Cortex of kidney (tissue), 1 donor: ENCODE measurements at places on chromosomes 12 and 14.

DNA sequence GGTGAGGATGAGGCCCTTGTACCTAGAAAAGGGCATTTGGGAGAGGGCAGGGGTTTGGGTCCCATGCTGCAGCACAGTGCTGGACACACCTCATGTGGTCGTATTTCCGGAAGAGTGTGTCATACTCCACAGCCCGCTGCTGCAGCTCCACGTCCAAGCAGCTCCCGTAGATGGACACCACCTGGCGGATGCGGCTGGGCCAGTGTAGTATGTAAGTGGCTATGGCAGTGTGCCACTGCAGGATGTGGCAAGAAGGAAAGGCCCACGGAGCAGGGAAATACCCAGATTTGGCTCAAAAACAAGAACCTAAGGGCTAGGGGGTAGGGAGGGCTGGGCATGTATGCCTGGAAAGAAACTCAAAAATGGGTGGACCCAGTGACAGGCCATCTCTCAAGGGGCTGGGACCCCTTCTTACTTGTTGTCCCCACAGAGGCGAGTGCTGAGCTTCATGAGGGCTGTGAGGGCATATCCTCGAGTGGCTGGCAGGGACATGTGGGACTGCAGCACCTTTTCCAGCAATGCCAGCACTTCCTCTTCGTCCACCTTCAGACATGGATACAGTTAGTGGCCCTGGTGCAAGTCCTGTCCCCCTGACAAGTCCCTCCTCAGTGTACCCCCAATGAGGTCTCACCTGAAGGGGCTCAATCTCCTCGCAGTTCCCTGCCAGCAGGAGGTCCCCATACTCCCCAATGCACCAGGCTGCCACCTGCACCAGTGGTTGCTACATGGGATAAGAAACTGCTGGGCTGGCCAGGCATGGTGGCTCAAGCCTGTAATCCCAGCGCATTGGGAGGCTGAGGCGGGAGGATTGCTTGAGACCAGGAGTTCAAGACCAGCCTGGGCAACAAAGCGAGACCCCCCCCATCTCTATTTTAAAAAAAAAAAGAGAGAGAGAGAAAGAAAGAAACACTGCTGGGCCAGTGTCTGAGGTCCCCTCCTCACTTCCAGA, 5.4 kb downstream of the AP1G2 start:
- no peak for DNase-seq

- DNase-seq, result no peak
These were observed 170.1 kb upstream of the PWP1 start for GRCh38 chr12:107515446-107515958.

- DNase-seq, result no peak
These were observed 23.7 kb upstream of the UBC start for GRCh38 chr12:124938108-124938507.

DNA sequence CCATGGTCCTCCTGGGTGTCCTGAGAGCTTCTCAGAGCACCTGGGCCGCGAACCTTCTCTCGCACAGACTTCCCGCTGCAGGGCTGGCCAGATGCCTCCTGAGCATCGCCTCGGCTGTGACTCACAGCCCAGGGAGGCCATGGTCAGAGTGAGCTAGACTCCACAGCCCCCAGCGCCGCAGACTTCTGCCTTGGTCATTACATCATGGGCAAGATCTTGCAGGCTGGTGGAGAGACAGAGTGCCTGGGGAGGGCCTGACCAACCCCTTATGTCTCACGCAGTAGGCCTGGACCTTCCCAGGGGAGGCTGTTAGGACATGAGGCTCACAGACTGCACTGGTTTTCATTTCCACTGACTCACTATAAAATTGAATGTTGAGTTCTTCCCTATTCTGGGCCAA, 41.8 kb downstream of the SMOC1 start:
- DNase-seq, result no peak

- no peak for DNase-seq
These were observed 42.8 kb downstream of the ZC3H14 start for GRCh38 chr14:88605594-88605993.

- no peak for DNase-seq
These were observed 58.1 kb downstream of the HSP90AA1 start for GRCh38 chr14:102028733-102029132.

GRCh38 chr12:82130762-82131161, 227.4 kb downstream of the CCDC59 start:
- no peak for DNase-seq

DNA sequence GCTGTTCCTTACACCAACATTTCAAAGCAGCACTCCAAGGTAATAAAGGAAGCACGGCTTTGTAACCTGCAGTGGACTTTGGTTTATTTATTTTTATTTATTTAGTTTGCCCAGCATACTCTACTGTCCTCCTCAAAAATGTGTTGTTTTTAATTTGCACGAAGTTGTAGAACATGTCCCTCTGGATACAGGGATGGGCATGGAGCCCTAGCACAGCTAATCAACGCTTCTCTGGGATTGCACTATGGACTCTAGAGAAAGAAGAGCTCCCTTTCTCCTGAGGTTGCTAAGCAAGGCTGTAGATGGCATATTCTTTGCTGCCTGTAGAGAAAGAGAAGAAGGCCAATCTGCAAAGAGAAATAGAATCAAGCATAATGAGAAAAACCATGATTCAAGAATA, 5.9 kb upstream of the ANAPC5 start:
- no peak for DNase-seq

- DNase-seq, result no peak
These were observed 157.6 kb downstream of the PRKCH start for GRCh38 chr14:61478971-61479473.

- DNase-seq, result no peak
These were observed 23.1 kb downstream of the RASSF8 start for GRCh38 chr12:25981597-25981996.

GRCh38 chr12:121240062-121240420, 30.1 kb downstream of the P2RX4 start:
- DNase-seq, result no peak

DNA sequence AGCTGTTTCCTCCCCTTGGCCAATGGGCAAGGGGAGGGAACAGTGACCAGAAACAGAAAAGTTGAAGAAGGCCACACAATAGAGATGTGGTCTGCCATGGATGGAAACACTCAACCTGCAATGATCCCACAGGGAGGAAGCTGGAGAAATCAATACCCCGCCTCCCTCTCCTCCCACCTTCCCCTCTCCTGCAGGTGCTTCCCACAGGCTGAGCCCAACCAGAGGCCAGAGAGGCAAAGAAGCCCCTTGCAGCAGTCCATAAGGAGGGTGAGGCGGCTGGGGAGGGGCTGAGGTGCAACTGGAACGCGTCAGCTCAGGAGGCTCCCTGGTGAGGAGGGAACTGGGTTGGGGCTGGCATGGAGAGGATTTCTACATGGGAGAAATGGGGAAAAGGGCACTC, 84.0 kb downstream of the RNF34 start:
- DNase-seq, result no peak

GRCh38 chr14:95699412-95699811, 13.2 kb downstream of the TCL1B start:
- no peak for DNase-seq

- DNase-seq, result no peak
These were observed 1.5 kb downstream of the PDZRN4 start for GRCh38 chr12:41189395-41190251.

GRCh38 chr12:114904254-114905003, 220.5 kb upstream of the TBX3 start:
- DNase-seq, result no peak

DNA sequence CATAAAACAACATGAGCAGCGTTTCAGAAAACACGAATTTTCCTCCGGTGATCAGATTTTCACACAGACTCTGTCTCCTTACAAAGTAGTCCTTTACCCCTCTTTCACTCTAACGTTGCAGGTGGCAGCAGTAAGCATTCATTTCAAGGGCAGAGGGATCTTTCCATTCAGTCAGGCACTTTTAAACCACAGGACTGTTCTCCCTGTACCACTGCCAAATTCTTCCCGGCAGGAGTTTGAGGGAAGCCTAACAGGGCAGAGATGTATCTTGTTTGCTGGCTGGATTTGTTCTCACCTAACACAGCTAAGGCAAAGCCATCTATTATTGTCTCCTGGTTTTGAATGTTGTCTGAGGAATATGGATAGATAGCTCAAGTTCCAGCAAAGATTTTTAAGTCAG, 1187.3 kb upstream of the SEL1L start:
- DNase-seq, result no peak

- no peak for DNase-seq
These were observed 6.5 kb downstream of the AMDHD1 start for GRCh38 chr12:95949477-95950206.

DNA sequence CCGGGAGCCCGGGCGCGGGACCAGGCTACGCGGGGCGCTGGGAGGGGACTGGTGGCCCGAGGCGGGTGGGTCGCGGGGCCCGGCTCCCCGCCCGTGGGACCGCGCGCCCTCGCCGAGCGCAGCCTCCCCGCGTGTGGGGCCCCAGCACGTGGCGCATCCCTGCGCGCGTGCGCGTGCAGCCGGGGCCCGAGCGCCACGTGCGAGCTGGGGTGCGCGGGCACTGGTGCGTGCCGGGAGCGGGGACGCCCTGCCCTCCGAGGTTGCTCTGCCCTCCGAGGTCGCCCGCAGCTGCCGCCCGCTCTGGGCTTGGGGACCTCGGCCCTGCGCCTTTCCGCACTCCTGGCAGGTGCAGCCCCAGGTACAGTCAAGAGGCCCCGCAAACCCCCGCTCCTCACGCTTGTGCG, 365 bp upstream of the CCDC88C start:
- DNase-seq, result no peak

GRCh38 chr12:108930756-108931155, 50.9 kb downstream of the DAO start:
- DNase-seq, result no peak

- no peak for DNase-seq
These were observed 1.8 kb downstream of the B3GNT4 start for GRCh38 chr12:122205053-122205925.

- DNase-seq, result no peak
These were observed 15.9 kb upstream of the FAR2 start for GRCh38 chr12:29133181-29133580.

DNA sequence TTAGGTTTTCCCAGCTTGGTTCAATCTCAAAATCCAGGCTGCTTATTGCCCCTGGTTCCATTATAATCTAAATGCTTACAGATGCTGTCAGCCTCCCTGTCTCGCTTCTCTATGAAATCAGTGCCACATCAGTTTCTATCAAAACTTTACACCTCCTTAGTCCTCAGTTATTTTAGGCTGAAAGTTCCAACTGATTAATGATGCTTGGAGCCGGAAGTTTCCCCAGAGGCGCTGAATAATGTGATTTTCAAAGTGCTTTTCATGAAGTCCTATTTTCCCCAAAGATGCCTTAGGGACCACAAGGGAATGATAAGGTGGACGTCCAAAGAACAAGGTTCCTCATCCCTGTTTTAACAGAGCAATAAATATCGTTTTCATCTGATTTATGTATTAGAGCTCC, 262.4 kb upstream of the RMST start:
- DNase-seq, result no peak

GRCh38 chr14:96080571-96080970, 41.4 kb downstream of the C14orf132 start:
- DNase-seq, result no peak

DNA sequence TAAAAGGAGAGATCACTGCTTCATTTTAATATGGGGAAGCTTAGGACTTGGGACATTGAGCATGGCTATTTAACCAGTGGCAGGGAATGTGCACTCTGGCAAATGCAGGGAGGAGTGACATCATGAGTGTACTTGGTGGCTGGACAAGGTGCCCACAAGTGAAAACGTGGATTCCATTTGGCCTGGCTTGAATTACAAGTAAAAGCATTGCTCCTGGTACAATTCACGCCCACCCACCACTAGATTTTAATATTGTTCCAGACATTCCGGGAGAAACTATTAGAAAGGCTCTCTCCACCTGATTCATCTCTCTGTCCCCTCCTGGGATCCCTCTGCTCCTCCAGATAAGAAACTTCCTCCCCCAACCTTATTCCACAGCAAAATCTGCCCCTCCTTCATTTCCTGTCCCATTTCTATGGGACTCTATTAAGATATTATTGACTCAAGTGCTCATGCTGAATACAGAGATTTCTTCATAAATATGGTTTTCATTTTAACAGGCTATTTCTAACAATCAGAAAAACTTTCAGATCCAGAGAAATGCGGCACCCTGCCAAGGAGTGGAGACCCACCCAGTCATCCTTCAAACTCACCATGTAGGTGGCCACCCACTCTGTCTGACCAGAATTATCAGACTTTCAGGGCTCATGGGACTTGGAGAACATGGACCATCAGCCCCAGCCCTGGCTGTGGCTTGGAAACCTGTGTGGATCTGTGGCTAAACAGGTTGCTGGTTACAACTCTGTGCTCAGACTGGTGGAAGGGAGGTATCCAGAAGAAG, 43.2 kb downstream of the SSPN start:
- DNase-seq, result no peak

DNA sequence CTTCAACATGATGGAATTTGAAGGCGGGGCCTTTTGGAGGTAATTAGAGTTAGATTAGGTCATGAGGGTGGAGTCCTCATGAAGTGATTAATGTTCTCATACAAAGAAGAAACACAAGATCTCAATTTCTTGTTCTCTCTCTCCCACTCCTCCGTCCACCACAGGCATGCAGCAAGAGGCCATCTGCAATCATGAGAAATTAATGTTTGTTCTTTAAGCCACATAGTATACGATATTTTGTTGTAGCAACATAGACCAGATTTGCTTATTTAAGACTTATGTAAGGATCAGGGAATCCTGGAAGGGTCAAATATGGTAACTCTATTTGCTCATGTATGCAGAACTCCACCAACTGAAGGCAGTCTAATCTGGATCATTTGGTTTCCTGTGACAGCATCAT, 429.0 kb downstream of the LRIG3 start:
- DNase-seq, result no peak

- no peak for DNase-seq
These were observed 10.0 kb downstream of the TMCC3 start for GRCh38 chr12:94640134-94640928.

DNA sequence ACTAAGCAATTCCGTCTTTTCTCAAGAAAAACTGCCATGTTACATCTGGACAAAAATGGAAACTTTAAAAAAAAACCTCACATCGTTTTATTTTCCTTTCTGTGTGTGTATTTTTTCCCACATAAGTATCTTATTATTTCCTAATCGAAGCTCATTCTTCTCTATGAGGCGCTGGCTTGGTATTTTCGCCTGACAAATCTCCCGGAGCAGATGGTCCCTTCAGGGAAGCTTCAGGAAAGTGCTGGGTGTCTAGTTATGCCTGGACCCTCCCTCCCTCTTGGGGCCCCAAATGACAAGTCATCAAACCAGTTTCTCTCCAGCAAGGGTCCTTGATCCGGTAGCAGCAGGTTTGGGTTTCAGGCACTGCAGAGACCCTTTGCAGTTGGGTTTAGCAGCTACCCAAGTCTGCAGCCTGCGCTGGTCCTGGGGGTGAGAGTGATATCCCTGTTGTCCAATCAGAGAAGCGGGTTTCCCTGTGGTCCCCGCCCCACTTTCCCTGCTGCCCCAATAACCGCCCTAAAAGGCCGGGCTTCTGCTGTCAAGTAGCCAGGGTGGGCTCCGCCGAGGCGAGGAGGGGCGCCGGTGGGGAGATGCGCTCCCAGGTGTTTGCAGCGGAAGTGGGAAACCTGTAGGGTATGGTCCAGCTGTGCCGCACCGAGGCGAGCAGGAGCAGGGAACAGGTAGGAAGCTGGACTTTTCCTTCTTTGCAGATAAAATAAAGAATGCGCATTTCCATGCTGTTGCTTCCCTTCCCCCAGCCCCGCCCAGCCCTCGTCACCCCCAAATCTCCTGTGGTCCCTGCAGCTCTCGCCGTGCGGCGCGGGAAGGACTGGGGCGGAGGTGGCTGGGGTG, at the start of gene CNTN1:
CNTN1 (plus strand) TSS at position 527 of the 852 bp plus-strand sequence.
- DNase-seq, result peak; percentile 12

- no peak for DNase-seq
These were observed 37.5 kb downstream of the LRIG3 start for GRCh38 chr12:58882826-58883225.
